ENCODE measurements at places on chromosomes 6 and 20.

GRCh38 chr6:90870561-90870960 is 283.7 kb upstream of the MAP3K7 start:
- DNase-seq = no peak

DNA sequence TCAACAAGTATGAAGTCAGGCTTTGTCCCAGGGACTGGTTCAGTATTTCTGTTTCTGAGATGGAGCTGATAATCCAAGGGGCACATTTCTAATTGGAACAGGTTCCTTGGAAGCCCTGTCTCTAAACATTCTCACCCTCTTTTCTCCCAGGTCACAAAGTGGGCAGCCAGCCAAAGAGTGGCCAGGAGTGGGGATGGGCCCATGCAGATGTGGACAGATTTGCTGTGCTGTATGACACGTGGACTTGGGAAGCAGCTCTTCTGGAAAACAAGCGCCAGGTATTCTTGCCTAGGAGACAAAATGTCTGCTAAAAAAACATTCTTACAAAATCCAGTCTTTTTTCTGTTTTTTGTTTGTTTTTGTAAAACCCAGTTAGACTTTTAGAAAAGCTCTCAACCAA is 140.2 kb downstream of the CD164 start:
- DNase-seq = no peak

DNA sequence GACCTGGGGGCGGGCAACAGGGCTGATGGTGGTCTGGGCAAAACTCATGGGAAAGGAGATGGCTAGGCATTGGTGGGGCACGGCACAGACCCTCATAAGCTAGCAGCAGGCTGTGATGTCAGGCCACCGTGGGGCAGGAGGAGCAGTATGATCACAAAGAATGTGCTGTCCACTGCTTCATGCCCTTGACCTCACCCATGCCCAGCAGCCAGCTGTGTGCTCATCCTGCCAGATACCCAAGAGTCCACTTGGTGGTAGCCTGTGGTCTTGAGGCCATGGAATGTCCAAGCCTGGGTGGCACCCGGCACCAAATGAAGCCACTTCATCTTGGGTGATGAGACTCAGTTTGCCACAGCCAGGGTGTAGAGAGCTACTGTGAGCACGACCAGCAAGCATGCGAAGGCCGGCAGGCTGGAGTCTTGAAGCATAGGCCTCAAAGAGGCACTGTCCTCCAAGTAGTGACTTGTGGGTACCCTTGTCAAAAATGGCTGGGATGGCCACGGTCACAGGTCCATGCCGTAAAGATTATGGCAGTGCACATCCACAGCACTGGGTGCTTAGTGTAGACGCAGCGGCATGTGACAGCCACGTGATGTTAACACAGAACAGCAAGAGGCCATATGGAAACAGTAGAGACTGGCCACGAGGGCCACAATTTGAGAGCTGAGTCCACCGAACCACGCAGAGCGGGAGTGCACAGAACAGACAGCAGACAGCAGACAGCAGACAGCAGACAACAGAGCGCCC is 19.0 kb downstream of the PLAGL2 start:
- no peak for DNase-seq

- no peak for DNase-seq
Measured at GRCh38 chr6:166970776-166971175, 14.4 kb upstream of the RNASET2 start.

- DNase-seq = no peak
Measured at GRCh38 chr6:49653942-49654341, 17.3 kb upstream of the RHAG start.

GRCh38 chr6:114579486-114579885 is 236.7 kb upstream of the HS3ST5 start:
- no peak for DNase-seq

- no peak for DNase-seq
Measured at GRCh38 chr20:22542427-22542826, 41.9 kb downstream of the FOXA2 start.

DNA sequence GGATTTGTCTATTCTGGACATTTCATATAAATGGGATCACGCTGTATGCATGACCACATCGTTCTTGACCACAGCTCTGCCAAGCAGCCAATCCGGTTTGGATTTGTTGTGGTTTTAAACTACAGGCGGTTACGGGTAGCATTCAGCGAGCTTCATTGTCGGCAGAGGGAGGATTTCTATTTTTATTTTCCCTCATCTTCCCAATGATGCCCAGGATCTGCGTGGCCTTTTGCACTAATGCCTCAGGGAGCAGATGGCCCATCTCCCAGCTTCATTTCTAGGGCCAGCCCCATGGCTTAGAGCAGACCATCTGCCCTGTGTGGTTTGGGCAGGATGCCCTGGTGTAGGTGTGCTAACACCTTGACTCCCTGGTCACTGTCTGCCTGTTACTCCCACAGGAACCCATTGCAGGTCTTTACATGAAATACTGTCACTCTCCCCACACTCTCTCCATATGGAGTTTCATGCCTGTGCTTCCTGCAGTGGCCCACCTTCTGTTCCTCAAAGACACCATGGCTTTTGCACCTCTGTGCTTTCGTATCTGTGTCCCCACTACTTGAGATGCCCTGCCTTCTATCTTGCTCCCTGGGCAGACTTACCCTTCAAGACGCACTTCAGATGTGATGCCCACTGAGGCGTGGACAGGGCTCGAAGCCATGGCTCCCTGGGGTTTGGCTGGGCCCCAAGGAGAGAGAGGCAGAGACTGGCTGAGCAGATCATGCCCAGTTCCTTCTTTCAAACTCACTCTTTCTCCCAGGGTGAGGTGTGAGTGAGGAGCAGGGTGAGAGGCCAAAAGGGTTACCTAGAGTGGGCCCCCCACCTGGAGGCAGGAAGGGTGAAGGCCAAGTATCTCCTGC is 26.0 kb downstream of the SDCBP2 start:
- DNase-seq = no peak

GRCh38 chr6:154206141-154206540 is 150.5 kb downstream of the IPCEF1 start:
- DNase-seq = no peak

GRCh38 chr6:87742106-87742505 is 40.1 kb upstream of the AKIRIN2 start:
- no peak for DNase-seq

DNA sequence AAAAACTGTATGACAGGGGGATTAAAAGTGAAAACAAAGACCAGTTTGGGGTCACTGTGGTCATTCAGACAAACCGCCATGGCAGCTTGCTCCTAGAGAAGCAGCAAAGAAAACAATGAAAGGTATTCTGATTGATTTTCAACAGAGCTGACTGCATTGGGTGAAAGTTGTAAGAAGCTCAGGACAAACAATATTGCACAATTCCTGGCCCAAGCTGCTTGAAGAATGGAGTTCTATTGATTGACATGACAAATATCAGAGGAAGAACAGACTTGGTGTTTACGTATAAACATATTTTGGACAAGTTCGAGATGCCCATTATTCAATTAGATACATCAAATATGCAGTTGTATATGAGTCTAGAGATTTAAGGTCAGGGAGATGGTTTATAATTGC is 62.0 kb downstream of the TRIM38 start:
- DNase-seq = no peak

DNA sequence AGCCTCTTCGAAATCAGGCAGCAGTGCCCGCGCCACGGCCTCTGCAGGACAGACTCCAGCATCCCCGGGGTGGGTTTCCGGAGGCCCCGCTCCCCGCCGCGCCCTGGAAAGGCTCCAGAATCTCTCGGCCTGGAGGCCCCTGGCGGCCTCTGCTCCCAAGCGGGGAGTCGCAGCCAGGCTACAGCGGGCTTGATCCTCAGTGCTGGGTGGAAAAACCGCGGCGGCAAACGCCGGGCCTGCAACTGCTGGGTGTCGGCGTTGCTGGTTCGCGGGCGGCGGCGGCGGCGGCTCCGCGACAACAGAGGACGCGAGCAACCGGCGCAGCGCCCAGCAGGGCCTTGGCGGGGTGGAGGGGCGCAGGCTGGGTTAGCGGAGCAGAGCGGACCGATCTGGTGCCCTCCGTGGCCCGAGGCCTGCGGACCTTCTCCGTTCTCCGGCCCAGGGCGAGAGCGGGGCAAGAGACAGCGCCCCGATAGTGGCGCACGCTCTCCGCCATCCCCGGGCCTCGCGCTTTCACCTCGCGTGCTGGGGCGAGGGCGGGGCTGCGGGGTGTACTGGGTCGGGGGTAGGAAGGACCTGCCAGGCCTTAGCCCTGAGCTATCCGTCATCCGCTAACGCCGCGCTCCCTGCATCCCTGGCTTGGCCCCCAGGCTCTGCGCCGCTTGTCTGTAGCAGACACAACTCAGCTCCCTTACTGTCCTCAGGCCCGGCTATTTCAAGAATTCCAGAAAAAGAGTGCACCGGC is 3.4 kb upstream of the ZNF292 start:
- DNase-seq = peak; percentile 75

GRCh38 chr20:24701668-24702067 is 232.2 kb downstream of the SYNDIG1 start:
- no peak for DNase-seq

DNA sequence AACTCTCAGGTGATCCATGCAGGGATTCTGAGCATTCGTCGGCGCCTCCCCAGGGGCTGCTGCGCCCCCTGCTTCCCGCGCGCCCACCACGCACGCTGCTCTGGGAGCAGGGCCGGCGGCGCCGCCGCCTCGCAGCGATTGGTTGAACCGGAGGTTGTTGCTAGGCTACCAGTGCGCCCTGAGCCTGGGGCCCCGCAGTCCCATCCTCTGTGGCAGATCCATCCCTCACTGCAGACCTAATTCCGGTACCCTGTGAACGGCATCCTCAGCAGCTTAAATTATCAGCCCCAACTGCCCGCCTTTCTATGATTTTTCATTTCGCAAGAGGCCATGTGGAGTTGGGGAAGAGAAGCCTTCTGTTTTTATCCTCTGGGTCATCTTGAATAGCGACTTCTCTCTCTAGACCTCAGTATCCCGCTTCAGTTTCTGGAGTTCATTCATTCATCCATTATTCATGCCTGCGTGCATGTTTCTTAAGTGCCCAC is 15.4 kb downstream of the PNPLA1 start:
- DNase-seq = no peak

DNA sequence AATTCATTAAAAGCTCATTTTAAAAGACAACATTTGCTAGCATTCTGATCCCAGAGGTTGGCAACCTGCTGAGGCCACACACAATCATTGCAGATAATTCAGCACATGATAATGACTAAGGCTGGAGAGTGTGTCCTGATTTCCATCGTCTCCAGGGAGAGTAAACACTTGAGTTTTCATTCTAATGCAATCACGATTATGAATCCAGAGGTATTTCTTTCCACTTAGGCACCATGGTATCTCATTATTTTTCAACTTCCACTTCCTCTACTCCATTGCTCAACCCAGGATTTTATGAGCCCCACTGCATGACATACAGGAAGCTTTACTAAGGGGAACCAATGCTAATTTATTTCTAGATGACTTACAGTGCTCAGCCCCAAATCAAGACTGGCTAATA is 273.8 kb upstream of the AGPAT4 start:
- DNase-seq = no peak

- DNase-seq = no peak
Measured at GRCh38 chr6:35662999-35663398, 25.7 kb downstream of the FKBP5 start.

DNA sequence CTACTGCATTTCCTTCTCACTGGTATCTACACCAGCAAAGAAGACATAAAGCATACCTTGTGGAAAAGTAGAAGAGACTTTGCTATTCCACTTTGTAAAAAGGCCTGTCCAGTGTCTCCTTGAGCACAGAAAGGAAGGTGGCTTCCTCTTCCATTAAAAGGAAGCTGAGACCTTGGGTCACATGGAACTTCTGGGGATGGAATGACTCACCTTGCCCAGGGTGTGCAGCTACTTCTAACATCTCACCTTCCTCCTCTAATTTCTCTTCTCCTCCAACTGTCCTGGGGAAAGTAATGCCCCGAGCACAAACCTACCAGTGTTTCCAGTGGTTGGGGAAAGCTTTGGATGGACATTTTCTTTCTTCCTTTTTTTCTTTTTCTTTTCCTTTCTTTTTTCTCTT is 848.8 kb upstream of the MAP3K7 start:
- no peak for DNase-seq

DNA sequence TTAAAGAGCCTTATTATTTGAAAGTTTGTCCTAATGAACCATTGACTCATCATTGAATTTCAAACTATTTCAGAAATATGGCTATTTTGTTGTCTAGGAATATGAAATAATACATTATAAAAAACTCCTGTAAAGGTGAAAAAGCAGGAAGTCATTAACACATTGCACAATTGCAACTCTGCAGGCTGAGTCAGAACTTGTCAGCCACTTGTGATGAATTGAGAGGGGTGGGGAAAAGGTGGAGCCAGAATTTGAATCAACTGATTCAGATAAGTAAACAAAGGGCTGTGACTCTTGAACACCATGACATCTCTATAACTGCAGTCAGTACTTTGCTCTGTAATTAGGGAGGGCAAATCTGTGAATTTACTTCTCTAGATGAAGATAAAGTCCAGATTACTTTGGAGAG is 6.0 kb downstream of the C6orf141 start:
- no peak for DNase-seq

- DNase-seq = no peak
Measured at GRCh38 chr6:34656378-34657036, 40.1 kb downstream of the ILRUN start.

DNA sequence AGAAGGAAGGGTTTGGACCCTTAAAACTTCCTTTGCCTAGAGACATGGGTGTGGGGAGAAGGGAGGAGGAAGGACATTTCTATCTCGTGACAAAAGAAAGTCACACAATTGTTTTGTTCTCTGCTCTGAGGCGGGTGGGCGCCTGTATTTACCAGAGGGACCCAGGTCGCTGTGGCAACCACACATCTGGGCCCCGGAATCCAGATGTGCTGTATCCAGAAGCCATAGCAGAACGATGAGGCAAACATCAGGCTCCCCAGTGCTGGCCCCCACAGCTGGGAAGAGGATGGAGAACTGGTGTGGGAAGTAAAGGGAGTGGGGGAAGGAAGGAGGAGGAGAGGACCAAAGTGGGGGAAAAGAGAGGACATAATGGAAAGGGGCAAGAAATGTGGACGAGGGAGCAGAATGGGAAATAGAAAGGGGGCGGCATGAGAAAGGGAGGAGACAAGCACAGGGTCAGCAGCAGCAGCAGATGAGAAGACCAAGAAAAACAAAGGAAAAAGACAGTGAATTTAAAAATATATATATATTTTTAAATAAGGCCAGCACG is 3.4 kb upstream of the TNXB start:
- DNase-seq = no peak

GRCh38 chr6:28944412-28944865 is 20.7 kb upstream of the TRIM27 start:
- DNase-seq = peak; percentile 67

DNA sequence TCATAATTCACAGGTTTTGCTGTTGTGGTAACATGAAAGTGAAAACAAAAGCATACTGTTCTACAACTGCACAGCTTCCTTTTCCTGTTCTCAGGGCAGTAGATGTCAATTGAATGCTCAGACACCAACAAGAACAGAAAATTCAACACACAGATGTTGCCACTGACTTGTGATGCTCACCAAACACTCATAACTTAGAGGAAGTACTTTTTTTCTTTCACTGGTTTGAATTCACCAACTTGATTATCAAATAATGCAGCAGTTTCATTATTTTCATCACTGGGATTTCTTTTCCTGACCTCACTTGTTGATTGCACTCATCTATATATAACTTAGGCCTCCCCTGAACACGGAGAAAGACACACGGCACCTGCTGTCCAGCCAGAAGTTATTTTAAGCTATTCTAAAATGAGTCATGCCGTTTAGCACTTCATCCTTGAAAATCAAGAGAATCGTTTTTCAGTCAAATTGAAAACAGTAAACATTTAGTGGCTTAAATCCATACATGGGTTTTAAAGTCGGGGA is 949 bp downstream of the TXLNB start:
- DNase-seq = no peak
